ENCODE measurements at places on chromosomes 3 and 15.

DNA sequence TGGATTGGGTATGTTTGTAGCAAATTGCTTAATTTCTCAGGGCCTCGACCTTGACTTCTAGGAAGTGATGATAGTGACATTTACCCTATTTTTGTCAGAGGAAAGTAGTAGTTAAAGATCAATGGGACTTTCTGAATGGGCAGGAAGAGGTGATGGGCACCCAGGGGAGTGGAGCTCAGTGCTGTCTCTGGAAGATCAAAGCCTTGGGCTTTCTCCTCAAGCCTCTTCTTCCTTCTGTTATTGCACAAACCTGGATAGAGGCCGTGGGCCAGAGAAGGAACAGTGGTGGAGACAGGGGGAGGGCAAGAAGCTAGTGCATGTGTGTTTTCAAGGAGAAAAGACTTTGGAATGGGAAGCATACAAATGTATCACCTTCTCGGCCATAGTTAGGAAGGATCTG is 44.9 kb upstream of the EOMES start:
- no peak for DNase-seq

DNA sequence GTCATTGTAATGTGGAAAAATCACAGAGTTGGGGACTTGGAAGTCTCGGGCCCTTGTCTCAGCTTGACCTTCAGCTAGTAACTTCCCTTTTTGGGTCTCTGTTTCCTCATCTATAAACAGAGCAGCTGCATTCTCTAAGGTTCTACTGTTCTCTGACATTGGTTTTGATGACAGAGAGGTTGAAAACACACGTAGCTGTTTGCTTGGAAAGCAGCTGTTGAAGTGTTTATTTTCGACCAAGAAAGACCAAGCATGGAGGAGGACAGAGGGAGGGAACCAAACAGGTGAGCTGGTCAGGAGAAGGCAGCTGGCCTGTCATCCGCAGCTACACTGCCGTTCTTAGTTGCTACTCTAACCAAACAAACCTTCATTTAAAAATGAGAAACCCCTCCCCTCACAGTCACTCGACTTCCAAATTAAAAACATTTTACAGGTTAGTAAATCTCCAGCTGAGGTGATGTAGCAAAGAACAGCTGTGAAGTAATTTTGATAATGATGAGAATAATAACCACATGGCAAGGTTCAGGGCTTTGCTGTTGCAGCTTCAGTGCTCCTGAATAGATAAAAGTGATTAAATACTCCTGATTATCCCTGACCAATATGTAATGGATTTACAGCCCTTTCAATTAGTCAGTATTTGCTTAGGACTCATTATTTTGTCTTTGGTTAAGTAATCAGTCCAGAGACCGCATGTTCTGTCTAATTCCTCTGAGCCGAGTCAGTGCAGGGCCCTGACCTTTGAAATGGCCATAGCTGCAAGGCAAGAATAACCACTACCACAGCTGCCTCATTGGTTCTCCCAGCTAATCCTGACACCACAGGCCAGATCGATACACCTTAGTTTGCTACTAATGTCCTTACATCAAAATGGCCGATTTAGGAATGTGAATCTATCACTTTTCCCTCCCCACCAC is 65.3 kb downstream of the MEIS2 start:
- DNase-seq, result no peak

DNA sequence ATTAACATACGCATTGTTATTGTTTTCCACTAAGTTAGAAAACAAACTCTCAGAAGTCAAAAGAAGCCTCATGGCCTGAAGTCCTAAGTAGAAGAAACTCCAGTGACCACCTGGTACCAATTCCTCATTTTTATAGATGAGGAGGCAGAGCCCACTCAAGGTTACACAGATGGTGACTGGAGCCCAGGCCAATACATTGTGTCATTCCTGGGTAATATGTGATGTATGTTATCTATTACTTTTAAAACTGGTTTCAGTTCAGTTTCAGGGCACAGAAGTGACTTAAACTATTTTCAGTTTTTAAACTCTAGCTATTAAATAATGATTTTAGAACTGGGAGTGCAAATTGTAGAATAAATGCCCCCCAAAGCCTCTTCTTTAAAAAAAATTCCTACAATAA is 66.7 kb upstream of the STXBP5L start:
- DNase-seq, result no peak

GRCh38 chr15:62799919-62800318 is 242.6 kb upstream of the TPM1 start:
- DNase-seq, result no peak

DNA sequence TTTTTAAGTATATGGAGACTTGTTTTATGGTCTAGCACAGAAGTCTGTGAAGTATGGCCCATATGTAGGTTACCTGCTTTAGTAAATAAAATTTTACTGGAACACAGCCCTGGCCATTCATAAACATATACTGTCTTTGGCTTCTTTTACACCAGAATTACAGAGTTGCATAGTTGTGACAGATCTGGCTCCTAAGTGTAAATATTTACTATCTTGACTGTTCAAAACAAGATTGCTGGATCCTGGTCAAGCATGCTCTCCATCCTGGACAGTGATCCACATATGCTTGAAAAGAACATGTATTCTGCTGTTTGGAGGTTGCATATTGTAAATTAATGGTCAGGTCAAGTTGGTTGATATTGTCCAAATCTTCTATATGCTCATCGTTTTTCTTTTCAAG is 57.9 kb downstream of the STT3B start:
- no peak for DNase-seq

GRCh38 chr15:52178765-52179164 is 12.4 kb downstream of the GNB5 start:
- peak; percentile 45 for DNase-seq

DNA sequence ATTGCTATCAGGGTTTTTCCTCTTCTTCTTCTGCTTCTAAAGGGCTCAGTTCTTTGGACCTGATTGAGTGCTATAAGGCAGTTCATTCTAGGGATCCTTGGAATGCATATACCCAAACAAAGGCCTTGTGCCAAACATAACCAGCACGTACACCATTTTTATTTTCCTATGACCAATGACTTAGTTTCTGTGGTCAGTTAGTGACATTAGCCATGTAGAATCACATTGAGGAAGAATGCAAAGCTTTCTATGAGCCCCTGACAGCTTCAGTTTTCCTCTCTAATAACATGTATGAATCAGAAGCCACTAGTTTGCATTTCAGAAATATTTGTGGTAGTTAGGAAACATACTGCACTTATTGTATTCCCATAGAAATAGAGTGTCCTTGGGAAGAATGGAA is 240.0 kb downstream of the THRB start:
- no peak for DNase-seq

GRCh38 chr15:42332331-42332730 is 27.0 kb upstream of the CAPN3 start:
- no peak for DNase-seq

- no peak for DNase-seq
Observed at GRCh38 chr15:100893964-100894295, 14.3 kb downstream of the ALDH1A3 start.

- DNase-seq, result no peak
Observed at GRCh38 chr3:107045791-107046190, 331.4 kb upstream of the CCDC54 start.

DNA sequence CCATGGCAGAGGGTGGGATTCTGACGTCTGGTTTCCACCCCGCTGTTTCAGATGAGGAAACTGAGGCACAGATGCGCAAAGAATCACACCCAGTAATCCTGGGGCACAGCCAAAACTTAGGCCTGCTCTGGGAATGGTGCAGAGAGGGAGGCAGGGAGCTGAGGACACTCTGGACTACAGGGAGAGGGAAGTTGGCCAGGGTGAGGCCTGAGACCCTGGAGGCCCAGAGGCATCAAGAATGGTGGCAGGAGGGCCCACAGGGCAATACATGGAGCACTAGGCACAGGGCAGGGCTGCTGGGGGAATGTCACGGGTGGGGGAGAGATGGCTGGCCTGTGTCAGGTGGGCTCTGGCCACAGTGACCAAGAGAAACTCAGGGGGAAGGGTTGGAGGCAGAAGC is 63.6 kb downstream of the TLE3 start:
- no peak for DNase-seq

DNA sequence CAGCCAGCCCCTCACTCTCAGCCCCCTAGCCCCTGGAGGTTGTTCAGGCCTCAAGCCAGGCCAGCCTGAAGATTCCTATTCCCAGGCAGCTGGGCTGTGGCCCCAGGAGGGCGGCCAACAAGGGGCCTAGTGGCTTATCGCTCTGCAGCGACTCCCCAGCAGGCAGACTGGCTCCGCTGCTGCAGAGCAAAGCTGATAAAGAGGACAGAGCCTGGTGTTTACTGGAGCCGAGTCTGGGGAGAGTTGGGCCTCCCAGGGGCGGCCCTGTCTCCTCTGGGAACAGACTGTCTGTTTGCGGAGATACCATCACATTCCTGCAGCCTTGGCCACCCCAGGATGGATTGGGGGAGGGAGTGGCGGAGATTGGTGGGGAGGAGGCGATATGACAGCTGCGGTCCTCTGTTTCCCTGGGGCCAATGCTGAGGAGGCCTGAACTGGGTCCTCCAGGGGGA is 22.4 kb upstream of the SMAD6 start:
- DNase-seq, result peak; percentile 71

DNA sequence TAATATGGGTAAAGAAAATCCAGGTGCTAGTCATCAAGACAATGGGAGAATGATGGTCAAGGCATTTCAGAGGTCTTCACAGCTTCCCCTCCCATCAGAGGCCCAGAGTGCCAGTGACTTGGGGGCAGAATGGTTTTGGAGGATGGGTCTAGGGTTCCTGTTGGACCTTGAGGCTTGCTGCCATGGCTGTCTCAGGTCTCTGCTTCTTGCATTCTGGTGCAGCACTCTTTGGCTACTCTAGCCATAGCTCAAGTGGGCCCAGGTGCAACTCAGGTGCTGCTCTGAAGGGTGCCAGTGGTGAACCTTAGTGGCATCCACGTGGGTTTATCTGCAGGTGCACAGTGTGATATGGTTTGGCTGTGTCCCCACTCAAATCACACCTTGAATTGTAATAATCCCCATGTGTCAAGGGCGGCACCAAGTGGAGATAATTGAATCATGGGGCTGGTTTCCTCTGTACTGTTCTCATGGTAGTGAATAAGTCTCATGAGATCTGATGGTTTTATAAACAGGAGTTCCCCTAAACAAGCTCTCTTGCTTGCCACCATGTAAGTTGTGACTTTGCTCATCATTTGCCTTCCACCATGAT is 48.5 kb upstream of the PEX5L start:
- DNase-seq, result no peak

GRCh38 chr3:82410366-82410765 is 648.9 kb upstream of the GBE1 start:
- DNase-seq, result no peak

DNA sequence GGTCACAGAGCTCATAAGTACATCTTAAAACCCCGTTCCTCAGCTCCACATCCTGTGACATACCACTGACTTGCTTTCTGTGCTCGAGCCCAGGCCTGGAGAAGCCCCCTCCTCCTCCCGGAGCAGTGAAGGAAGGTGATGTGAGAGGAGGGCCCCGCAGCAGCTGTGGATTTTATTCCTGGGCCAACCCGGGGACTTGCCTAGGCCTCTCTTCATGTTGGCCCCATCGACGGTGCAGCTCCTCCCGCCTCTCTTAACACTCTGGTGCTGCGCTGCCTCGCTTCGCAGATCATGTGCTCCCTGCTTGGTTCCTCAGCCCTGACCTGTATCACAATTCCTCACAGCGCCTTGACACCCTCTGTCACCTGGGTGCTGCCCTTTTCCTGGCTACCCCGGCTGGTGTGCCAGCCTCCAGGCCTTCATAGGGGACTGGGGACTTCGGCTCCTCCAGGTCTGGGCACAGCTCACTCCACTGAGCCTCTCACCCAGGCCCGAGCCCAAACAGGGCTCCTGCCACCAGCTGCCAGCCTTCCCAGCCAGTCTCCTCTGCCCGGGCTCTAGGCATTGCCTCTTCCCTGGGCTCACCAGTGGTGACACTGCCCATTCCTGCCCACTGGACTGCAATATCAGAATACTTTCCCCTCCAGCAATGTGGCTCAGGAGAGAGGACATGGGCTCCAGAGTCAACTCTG is 21.5 kb downstream of the MAGEF1 start:
- DNase-seq, result no peak

- DNase-seq, result no peak
Observed at GRCh38 chr3:102230057-102230456, 204.8 kb upstream of the ZPLD1 start.

GRCh38 chr3:163508206-163508605 is 1570.1 kb downstream of the SI start:
- DNase-seq, result no peak

- DNase-seq, result no peak
Observed at GRCh38 chr3:30258426-30259392, 347.7 kb upstream of the TGFBR2 start.

DNA sequence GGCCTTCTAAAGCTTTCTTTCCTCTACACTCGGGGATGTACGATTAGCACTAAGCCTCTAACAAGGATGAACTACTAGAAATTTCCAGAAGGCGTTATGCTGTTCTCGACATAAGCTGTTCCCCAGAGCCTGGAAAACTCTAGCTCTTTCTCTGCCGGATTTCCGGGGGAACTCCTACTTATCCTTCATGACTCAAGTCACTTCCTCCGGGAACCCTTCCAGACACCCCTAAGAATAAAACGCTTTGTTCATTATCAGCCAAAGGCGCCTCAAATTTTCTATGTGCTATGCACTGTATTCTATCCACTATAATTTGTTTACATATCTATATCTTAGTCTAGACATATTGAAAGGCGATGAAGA is 455 bp upstream of the SNAP23 start:
- no peak for DNase-seq

- no peak for DNase-seq
Observed at GRCh38 chr3:197953881-197954280, 3.9 kb downstream of the RPL35A start.

- DNase-seq, result no peak
Observed at GRCh38 chr15:45148076-45149059, 18.6 kb downstream of the DUOX1 start.

DNA sequence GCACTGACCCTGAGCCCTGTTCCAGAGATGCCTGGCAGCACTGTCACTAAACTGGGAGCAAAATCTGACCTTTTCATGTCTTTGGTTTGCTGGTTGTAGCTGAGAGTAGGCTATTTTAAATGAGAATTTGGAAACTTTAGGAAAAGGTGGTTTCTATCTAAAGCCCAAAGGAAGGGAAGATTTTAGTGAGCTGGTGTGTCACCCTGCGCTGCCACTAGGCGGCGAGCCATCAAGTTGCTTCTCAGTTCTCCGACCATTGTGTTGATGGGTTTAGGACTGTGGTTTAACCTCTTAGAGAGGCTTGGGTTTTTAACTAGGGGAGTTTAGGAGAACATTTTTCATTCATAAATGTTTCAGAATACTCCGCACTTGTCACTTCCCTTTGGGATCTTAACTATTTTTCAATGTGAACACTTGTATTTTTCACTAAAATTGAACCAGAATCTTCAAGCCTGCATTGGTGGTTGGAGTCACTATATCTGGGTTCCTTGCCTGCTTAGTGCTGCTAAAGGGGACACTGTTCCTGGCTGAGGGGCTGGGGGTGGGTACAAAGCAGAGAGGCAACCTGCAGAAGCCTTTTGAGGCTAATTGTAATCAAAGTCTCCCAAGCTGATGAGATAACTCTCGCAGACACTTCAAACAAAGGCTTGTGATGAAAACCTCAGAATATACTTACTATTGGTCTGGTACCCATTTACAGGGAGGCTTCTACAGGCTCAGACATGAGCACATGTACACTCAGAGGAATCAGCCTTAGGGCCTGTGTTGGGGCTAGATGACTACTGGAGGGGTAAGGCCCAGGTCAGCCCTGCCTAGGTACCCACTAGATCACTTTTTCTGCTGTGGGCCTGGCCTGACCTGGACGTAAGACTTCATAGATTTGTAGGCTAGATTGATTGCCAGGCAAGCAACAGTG is 16.8 kb downstream of the EXOSC7 start:
- DNase-seq, result no peak
